ENCODE measurements at places on chromosomes 7 and 10. TPM values are rescaled to one million over a fixed set of nuclear protein-coding genes. Genes with fewer than 3 reads are reported as not detected.

The CPA4 gene
- 0.68 TPM for total RNA-seq

The PRKCQ gene
- total RNA-seq, result 2.5 TPM

The SUN3 gene
- total RNA-seq, result 12.8 TPM

The MINDY4 gene
- 51.7 TPM for total RNA-seq

The ADCYAP1R1 gene
- 4.8 TPM for total RNA-seq

The SVOPL gene
- 1.1 TPM for total RNA-seq

The INHBA gene
- 8.0 TPM for total RNA-seq

The FAM221A gene
- 32.9 TPM for total RNA-seq

The DDC gene
- 3.3 TPM for total RNA-seq

The IGFBP1 gene
- total RNA-seq, result 0.50 TPM

The SAP25 gene
- 28.4 TPM for total RNA-seq

The DOCK4 gene
- total RNA-seq, result 12.4 TPM

- DNase-seq, result no peak
Observed at GRCh38 chr10:6269953-6270867, 67.5 kb downstream of the PFKFB3 start.

- peak; percentile 89 for DNase-seq
Observed at GRCh38 chr10:71212318-71213126, at the start of gene UNC5B. TSS of gene UNC5B (plus strand) at chr10:71212570. CDS start at chr10:71212986, 416 bp downstream.

DNA sequence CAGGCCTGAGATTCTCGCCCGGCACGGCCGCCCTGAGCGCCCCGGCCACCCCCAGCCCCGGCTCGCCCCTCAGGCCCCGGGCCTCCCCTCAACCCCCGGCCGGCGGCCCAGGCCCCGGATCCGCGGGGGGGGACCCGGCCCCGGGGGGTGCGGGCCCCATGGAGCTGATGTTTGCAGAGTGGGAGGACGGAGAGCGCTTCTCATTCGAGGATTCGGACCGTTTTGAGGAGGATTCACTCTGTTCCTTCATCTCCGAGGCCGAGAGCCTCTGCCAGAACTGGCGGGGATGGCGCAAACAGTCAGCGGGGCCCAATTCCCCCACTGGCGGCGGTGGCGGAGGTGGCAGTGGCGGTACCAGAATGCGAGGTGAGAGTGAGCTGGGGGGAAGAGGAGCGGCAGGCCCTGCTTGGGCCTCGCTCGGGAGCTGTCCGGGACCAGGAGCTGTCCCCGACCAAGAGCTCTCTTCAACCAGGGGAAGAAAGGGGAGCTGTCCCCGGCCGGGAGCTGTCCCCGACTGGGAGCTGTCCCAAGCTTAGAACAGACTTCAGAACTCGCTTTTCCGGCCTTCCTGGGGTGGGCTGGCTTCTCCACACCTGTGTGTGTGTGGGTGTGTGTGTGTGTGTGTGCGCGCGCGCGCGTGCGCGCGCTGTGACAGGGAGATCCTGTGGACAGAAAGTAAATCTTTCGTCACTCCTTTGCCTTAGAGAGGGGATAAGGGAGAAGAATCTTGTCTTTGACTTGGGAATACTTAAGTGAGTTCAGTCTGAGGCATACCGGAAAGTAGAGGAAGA lies 510 bp downstream of the ZSWIM8 start:
- peak; percentile 32 for DNase-seq

DNA sequence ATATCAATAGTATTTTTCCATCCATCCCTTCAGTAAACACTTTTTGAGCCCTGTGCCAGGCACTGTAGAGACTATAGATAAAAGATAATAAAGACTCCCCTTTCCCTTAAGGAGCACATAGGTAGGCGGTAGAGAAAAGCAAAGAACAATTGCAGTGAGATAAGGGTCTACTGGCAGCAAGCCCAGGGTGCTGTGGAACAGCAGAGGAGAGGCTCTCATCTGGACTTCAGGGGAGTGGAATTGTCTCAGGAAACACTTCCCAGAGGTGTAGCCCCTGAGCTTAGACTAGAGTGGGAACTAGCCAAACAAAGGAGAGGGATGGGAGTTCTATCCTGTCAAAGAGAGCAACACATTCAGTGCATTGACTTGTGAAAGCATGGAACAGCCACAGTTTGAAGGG lies 102.0 kb downstream of the NRF1 start:
- no peak for DNase-seq

DNA sequence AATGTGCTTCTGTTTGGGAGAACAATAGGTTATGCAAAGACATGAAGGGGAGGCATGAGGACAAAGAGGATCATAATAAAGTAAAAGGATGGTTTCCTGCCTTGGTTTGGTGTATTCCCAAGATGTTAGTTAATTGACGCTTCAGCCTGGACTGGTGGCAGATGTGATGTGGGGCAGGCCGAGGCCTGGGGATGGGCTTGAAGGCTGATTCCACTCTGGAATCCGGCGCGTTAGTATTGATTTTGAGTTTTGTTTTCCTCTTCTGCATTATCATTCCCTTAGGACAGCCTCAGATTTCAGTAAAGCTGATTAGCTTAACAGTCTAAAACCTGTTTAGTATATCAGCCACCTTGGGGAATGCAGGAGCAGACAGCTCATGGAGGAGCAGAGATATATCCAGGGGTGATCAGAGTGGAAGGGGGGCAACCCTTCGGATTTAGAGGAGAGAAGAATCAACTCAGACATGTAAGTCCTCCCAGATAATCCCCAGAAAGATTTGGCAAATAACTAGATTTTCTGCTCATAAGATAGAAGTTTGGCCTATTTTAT lies 159.8 kb upstream of the MTPN start:
- no peak for DNase-seq

DNA sequence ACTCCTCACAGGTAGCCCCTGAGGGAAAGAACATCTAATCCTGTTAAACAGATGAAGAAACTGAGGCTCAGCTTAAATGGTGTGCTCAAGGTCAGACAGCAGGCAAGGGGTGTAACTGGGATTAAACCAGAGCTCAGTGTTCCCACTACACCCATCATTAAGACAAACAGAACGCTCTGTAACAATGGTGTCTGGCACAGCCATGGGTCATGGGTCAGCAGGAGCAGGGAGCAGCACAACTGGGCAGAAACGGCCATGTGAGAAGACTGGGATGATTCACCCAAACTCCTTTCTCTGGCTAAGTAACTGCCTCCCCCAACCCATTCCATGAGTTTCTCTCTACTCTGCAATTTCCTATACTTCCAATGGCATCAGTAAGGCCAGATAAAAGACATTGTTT lies 85.5 kb upstream of the PDE1C start:
- DNase-seq, result no peak

DNA sequence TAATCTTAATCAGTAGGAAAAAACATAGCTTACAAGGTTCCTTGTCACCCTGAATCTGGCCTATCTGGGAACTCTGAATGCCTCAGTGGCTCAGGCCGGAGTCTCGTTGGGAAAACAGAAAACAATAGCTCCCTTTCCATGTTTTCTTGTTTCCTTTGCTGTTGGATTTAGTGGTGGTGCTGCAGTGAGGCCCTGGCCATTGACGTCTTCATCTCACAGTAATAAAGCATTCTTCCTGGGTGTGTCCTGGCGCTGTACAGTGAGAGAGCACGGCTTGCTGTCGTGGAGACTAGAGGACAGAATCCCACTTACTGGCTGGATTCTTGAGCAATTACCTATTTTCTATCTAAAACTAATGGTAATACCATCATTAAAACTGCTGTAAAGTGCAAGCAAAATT lies 1.3 kb upstream of the SPOCK2 start:
- DNase-seq, result no peak

- peak; percentile 63 for DNase-seq
Observed at GRCh38 chr10:114548662-114549061, 109.4 kb downstream of the ABLIM1 start.

- no peak for DNase-seq
Observed at GRCh38 chr7:7417851-7418250, 117.8 kb downstream of the COL28A1 start.

DNA sequence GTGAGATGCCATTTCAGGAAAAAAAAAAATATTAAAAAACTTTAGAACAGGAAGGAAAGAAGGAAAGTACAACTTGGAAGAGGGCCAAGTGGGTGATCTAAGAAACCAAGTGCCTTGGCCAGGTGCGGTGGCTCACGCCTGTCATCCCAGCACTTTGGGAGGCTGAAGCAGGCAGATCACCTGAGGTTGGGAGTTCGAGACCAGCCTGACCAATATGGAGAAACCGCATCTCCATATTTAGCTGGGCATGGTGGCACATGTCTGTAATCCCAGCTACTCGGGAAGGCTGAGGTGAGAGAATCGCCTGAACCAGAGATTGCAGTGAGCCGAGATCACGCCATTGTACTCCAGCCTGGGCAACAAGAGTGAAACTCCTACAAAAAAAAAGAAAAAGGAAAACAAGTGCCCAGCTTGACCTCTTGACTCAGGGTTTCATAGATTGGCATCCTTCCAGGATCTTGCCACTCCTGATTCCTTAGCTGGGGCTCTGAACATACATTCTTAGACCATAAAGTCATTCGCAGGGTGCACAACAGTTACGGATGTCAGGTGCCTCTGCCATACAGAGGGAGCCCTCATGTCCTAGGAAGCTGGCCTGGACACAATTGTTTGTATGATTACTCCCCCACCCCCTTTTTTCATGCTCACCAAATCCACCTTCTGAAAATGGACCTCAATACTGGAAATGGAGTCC lies 2.1 kb upstream of the GUSB start:
- no peak for DNase-seq

- DNase-seq, result no peak
Observed at GRCh38 chr10:79181698-79182521, 113.1 kb downstream of the ZMIZ1 start.

- no peak for DNase-seq
Observed at GRCh38 chr7:142384493-142384922, 126.7 kb upstream of the PRSS58 start.

- DNase-seq, result no peak
Observed at GRCh38 chr10:43912469-43912868, 263.8 kb upstream of the ZNF32 start.

GRCh38 chr10:121188005-121188404 lies 336.8 kb downstream of the WDR11 start:
- DNase-seq, result peak; percentile 16

DNA sequence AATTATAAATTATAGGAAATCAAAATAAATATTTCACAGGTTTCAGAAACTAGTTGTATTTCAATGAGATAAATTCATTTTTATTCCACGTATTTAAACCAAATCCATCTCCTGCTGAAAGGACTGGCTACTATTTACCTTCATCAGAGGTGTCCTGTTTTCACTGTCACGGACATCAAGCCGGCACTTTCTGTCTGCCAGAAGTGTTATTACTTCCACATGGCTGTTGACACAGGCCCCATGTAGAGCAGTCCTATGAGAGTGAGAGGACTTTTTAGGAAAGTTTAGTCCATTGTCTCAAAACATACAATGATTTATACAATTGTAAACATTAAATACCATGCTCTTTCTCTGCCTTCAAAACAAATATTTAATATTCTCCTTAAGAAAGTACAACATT lies 100.4 kb upstream of the ACBD5 start:
- no peak for DNase-seq

GRCh38 chr7:21942955-21943354 lies 2.7 kb downstream of the CDCA7L start:
- no peak for DNase-seq

DNA sequence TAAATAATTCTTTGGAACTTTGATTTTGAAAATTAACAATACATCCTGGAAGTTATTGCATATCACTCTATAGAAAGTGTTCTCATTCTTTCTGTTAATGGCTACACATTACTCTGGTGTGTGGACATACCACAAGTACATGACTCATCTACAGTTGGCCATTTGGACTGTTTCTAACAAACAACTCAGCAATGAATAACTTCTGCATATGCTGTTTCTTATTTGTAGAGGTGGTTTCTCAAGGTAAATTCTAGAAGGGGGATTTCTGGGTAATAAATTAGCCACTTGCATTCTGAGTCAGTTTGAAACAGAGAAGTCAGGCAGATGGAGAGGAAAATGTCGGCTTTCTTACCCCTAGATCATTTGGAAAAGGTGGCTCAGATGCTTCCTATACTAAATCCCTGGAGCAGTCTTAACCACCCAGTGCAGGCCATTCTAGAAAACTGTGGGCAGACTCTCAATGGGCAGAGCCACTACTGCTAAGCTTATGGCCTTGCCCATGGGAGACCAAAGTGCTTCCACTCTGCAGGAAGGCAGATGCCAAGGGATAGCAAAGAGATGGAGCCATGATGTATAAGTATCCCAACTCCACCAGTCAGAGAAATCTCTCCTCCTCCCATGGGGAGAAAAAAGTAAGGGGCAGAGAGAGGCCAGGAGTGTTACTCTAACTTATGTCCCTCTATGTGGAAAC lies 194.0 kb upstream of the PLPP4 start:
- DNase-seq, result no peak

- DNase-seq, result no peak
Observed at GRCh38 chr7:20232848-20233247, 15.7 kb upstream of the MACC1 start.

DNA sequence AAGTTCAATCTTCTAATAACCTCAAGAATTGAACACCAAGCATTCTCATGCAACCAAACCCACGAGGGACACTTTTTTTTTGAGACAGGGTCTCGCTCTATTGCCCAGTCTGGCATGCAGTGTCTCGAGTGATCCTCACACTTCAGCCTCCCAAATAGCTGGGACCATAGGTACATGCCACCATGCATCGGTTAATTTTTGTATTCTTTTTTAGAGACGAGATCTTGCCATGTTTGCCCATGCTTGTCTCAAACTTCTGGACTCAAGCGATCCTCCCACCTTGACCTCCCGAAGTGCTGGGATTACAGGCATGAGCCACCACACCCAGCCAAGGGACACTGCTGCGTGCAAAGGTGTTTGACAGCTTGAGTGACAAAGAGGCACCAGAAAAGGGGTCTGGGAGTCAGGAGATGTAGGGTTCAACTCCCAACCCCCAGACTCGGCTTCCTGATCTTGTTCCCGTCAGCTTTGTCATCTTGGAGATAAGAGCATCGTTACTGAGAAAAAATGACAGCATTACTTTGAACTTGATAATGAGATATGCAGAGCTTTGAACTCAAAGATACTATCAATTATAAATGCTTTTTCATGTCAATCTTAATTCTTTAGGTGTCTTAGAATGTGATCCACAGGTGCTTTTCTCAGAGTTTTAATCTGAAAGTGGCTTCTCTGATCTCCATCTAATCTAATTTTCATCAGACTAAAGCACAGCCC lies 1.6 kb upstream of the CYTH3 start:
- DNase-seq, result no peak

DNA sequence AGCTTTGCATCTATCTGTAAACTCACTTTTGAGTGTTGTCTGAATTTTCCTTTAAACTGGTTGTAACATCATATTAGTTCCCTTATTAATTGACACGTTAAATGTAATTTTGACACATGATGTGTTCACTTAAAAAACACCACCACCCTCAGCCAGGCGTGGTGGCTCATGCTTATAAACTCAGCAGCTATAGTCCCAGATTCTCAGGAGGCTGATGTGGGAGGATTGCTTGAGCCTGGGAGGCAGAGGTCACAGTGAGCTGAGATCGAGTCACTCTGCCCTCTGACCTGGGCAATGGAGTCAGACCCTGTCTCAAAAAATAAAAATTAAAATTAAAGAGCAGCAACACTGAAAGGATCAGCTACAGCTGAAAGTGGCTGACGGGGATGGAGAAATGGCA lies 60.0 kb upstream of the CYTH3 start:
- DNase-seq, result no peak

DNA sequence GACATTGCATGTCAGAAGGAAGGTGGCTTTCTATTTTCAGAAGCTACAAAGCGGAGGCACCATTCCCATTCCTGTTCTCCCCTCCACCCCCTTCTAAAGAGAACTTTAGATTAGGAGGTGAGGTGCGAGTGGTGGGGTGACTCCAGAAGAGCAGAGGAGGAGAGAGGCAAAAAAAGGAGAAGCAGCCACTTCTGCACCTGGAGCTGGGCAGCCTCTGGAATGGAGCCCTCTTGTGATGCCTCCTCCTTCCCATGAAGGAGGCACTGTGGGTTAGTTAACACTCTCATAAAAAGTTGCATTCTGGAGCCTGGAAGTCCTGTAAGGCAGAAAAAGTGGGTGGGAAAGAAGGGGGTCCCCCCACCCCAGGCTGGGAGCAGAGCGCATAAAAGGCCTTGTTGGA lies 4.8 kb downstream of the PTF1A start:
- DNase-seq, result no peak

Data from testis (tissue), 5 donors.